NCI-H526 treated with DMSO at 0.1 percent for 48 hours (cell line): ENCODE measurements at places on chromosomes 3 and 15.

- DNase-seq, result no peak
Measured at GRCh38 chr15:30038667-30039523, 43.9 kb upstream of the GOLGA8J start.

- no peak for DNase-seq
Measured at GRCh38 chr3:59771768-59772181, 722.0 kb upstream of the CFAP20DC start.

DNA sequence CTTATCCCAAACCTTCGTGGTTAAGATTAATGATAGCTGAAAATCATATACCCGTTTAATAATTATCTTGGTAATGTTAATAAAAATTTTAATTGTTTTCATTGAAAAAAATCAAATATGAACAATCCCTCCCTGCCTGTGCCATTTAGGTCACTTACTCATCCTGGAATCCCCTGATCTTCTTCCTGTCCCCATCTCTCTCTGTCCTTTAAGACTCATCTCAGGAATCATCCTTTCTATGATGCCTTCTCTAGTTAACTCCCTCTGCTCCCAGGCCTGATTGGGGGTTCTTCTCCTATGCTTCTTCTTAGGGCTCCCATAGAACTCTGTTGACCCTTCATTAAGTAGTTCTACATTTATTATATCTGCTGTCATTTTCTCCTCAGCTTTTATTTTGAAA, 91.6 kb downstream of the MBNL1 start:
- DNase-seq, result no peak

DNA sequence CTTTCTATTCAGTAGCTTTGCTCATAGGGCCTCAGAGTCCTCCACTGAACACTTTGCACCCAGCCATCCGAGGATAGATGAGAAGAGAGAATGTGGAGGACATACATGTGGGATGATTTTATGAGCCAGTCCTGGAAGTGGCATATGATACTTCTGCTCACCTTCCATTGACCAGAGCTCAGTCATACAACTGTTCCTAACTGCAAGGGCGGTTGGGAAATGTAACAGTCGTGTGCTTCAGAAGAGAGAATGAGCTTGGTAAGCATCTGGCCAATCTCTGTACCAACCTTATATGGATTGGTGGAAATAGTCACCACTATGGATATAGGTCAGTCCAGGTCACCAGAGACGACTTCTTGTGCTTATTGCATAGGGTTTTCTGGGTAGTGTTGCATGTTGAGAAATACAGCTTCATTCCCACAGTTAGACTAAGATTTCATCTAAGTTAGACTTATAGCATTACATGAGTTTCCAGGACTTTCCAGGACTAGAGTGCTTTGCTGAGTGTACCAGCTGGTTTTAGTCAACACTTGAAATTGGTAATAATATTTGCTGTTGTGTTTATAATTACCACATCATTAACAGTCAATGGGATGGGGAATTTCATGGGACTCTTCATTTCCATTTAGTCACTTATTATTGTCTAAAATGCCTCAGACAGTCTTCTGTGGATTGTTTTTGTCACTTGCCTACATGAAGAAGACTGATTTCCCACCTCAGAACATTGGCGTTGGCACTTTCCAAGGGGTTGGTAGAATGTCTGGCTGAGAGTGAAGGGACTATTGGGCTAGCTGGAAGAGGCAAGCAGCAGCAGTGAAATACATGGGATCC, 214.5 kb upstream of the ROPN1 start:
- no peak for DNase-seq

DNA sequence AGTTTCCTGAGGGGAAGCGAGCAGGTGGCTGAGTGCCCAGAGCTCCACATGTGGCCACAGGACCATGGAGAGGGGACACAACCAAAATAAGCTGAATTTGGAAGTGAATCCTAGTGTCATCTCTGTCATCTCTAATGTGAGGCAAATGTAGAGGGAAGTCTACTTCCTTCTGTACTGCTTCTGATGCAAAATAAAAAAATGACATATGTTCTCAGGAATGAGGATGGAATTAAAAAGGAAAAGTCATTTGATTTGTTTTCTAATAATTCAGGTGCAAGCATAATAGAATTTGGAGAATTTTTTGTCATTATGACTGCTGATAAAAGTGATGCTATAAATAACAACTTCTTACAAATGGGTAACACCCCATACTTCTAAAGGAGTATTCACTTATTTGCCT, 59.5 kb upstream of the POU1F1 start:
- DNase-seq, result no peak
